H9 (cell line): ENCODE measurements at places on chromosomes 7 and 10.

DNA sequence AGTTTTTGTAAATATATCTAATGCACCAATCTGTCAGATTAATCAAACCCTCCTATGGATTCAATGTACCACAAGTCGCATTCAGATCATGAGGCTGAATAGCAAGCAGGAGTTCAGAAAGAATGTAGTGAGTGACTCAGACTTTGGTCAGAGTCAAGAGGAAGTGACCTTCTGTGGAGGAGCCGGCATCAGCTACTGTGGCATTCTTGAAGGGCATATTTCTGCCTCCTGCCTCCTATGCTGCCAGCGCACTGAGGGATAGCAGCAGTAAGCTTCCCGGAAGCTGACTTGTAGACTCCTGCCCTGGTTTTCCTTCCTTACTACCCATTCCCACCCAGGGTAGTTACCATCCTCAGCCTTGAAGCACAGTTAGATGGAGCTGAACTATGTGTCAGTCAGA, 867.5 kb downstream of the NRG3 start:
- H3K4me3 ChIP-seq = no peak overlapping the region
- no peak overlapping the region for H3K27ac ChIP-seq
- H3K27me3 ChIP-seq = no peaks in the 10 kb centered on the region
- no peaks in the 10 kb centered on the region for H3K36me3 ChIP-seq

- no peak overlapping the region for H3K4me3 ChIP-seq
- no peak overlapping the region for H3K27ac ChIP-seq
- no peaks in the 10 kb centered on the region for H3K27me3 ChIP-seq
- peak; percentile 23 for DNase-seq
Observed at GRCh38 chr7:297611-298374, 7.8 kb downstream of the FOXL3 start.

DNA sequence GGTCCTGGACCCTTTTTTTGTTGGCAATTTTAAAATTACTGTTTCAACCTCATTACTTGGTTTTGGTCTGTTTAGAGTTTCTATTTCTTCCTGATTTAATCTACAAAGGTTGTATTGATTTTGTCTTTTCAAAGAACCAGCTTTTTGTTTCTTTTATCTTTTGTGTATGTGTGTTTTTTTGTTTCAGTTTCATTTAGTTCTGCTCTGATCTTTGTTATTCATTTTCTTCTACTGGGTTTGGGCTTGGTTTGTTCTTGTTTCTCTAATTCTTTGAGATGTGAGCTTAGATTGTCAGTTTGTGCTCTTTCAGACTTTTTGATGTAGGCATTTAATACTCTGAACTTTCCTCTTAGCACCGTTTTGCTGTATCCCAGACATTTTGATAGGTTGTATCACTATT, 8.5 kb upstream of the MRPS33 start:
- H3K27me3 ChIP-seq = no peaks in the 10 kb centered on the region
- no peaks in the 10 kb centered on the region; the same call in 1 of the 2 replicates for H3K4me1 ChIP-seq
- no peak overlapping the region for H3K4me3 ChIP-seq
- no peak for DNase-seq

DNA sequence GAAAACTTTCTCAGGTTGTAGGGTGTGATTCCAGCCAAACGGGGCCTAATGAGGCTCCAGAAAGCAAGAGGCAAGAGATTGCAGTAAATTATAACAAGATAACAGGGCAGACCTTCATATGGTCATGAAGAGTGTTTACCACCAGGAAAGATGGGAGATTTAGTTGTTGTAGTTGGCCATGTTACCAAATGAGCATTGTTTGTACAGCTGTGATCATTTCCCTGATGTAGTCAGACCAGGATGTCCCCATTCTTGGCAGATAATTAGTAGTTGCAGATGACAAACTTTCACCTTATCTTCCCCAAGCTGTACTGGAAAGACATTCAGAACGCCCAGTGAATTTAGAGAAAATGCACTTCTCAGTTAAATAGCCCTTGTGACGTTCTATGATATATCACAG, 630.8 kb downstream of the ANKRD7 start:
- no peaks in the 10 kb centered on the region; the same call in 2 of the 3 replicates for H3K36me3 ChIP-seq
- no peak overlapping the region for H3K27ac ChIP-seq
- no peaks in the 10 kb centered on the region for H3K27me3 ChIP-seq
- H3K4me3 ChIP-seq = no peak overlapping the region

GRCh38 chr10:34743814-34744213, 71.3 kb downstream of the PARD3 start:
- DNase-seq = no peak
- no peaks in the 10 kb centered on the region; the same call in 1 of the 2 replicates for H3K27me3 ChIP-seq
- H3K36me3 ChIP-seq = no peaks in the 10 kb centered on the region
- no peak overlapping the region for H3K27ac ChIP-seq

DNA sequence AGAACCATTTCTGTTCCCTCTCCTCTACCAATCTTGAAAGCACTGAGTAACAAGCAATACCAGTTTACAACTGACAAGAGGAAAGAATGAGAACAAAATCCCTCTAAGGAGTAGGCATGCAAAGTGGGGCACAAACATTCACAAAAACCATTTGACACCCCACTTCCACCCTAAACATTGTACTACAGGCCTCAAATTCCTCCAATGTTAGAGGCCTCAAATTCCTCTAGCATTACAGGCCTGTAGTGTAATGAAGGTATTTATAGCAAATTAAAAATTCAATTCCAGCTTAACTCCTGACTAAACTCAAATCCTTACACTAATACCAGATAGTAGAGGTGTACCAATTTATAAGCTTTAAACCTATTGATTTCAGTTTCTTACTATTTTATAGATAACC, 85.4 kb downstream of the SIRT1 start:
- H3K36me3 ChIP-seq = peaks cover 49% of the 10 kb centered on the region
- H3K27ac ChIP-seq = no peak overlapping the region
- no peaks in the 10 kb centered on the region for H3K27me3 ChIP-seq
- H3K4me3 ChIP-seq = no peak overlapping the region
- no peaks in the 10 kb centered on the region for H3K4me1 ChIP-seq

DNA sequence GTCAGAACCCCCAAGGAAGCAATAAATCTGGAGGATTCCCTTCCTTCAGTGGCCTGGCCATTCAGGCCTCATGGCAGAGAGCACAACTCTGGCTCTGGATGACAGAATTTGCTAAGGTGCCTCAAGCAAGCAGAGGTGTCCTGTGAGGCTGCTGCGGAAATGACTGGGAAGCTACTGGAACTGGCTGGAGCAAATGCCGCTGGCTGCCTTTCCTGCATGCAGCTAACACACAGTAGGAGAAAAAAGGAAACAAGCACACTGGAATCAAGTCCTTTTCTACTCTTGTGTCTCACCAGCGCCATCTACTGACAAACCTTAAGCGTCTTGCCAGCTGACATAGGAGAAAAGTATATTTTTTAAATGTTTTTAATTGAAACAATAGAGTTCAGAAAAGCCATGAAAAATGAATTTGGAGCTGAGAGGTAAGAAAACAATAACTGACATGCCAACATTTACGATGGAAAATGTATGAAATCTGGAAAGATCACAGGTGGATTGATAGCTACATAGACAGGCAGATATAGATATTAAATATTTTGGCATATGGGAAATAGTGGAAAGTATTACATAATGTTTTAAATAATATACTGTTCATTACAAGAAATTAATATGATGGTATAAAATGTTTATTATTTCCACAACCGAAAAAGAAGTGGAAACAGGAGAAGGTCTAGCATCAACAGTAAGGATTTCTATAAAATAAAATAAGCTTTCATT, 951.6 kb downstream of the ANKRD7 start:
- H3K27ac ChIP-seq = no peak overlapping the region
- peak; percentile 91 for DNase-seq
- no peaks in the 10 kb centered on the region for H3K36me3 ChIP-seq

DNA sequence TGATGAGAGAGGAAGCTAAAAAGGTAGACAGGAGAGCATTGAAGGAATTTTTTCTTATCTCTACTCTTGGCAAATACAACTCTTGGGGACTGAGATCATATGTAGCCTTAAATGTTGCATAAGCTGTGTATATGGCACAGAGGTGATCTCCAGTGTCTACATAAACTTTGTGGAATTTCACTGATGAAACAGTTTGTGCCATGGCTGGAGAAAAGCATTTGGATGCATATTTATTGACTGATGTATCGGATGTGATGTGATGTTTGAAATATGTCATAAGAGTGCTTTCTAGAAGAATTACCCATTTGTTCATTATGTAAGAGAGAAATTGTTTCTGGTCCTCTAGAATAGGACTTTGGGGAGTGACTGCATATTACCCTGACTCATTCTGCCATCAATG, 244.9 kb upstream of the LRRTM3 start:
- H3K4me3 ChIP-seq = no peak overlapping the region
- H3K27ac ChIP-seq = no peak overlapping the region
- no peaks in the 10 kb centered on the region for H3K36me3 ChIP-seq
- no peaks in the 10 kb centered on the region for H3K27me3 ChIP-seq
- no peaks in the 10 kb centered on the region for H3K4me1 ChIP-seq
- no peak for DNase-seq

GRCh38 chr10:28986117-28986792, 302.6 kb upstream of the LYZL1 start:
- no peak for DNase-seq
- H3K36me3 ChIP-seq = no peaks in the 10 kb centered on the region
- no peaks in the 10 kb centered on the region for H3K4me1 ChIP-seq
- H3K27ac ChIP-seq = no peak overlapping the region
- H3K27me3 ChIP-seq = no peaks in the 10 kb centered on the region; the same call in 1 of the 2 replicates

DNA sequence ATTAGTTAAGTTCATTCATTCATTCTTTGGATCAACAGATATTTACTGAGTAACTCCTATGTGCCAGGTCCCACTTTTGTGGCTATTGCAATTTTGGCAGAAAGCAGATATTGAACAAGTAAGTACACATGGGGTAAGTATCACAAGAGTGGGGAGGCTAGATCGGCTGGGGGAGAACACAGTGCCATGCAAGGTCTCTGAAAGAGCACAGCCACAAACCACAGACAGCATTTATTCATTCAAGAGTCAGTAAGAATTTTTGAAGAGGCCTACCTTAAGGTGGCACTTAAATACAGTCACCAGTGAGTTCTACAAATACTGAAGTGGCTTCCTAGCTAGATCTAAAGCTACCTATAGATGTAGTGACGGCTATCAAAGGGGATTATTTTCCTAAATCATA, 304.2 kb downstream of the RNLS start:
- no peaks in the 10 kb centered on the region; the same call in 1 of the 2 replicates for H3K4me1 ChIP-seq
- no peak for DNase-seq
- H3K4me3 ChIP-seq = no peak overlapping the region
- H3K27me3 ChIP-seq = no peaks in the 10 kb centered on the region
- no peaks in the 10 kb centered on the region for H3K36me3 ChIP-seq

GRCh38 chr10:11865561-11865960, 42.4 kb downstream of the PROSER2 start:
- peaks cover 9% of the 10 kb centered on the region for H3K36me3 ChIP-seq
- H3K4me1 ChIP-seq = no peaks in the 10 kb centered on the region
- no peak for DNase-seq
- H3K27ac ChIP-seq = no peak overlapping the region

DNA sequence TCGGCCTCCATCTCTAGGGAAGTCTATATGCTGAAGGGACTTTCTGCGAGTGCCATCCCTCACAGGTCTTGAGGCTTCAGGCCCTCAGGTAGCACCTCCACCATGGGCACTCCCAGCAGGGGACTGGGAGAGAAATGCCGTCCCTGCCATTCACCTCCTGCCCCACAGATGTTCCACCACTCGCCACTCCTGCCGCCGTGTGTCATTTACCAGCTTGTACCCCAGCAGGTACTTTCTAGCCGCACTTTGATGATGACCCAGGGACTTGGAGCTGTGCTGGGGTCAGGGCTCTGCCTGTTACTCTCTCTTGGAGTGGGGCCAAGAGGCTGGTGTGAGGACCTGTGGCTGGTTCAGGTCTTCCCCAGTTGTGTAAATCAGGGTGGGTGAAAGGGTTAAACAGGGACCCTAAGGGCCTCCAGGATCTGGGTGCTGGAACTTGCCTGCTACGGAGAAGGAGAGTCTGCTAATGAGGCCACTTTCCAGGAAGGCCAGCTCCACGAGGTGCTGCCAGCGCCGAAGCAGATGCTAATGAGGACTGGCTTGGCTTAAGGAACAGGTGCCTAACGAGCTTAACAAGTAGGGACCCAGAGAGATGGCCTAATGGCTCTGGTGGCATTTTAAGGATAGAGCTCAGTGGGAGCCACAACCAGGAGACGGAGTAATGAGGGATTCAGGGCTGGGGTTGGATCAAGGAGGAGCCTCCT, 32.4 kb downstream of the CRHR2 start:
- H3K4me1 ChIP-seq = no peaks in the 10 kb centered on the region
- H3K4me3 ChIP-seq = no peak overlapping the region
- H3K36me3 ChIP-seq = peaks cover 8% of the 10 kb centered on the region; the same call in 2 of the 3 replicates
- H3K27ac ChIP-seq = no peak overlapping the region
- no peaks in the 10 kb centered on the region for H3K27me3 ChIP-seq

DNA sequence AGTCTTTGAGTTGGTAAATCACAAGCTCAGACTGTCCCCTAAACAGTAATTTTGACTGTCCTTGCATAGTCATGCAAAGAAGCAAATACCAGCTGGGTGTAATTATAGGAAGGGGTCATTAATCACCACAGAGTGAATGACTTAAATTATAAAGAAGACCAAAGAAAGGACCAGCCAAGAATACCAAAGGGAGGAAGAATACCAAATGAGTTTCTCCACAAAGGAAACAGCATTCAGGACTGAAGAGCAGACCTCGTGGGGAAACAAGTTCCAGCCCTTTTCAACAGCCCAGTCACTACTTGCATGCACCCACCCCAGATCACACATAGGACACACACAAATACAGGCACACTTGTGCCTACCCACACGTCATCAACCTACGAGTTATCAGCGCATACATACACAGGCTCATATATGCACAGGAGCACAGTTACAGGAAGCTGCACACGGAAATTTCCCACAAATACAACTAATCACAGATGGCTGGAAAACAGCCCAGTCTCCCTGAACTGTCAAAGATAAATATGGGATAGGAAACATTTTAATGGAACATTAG, 77.6 kb downstream of the DENND2A start:
- no peaks in the 10 kb centered on the region for H3K27me3 ChIP-seq
- no peak for DNase-seq
- H3K36me3 ChIP-seq = peaks cover 5% of the 10 kb centered on the region
- peak overlapping the region; percentile 91 for H3K27ac ChIP-seq
- H3K4me3 ChIP-seq = no peak overlapping the region
- H3K4me1 ChIP-seq = peaks cover 3% of the 10 kb centered on the region; the same call in 1 of the 2 replicates

DNA sequence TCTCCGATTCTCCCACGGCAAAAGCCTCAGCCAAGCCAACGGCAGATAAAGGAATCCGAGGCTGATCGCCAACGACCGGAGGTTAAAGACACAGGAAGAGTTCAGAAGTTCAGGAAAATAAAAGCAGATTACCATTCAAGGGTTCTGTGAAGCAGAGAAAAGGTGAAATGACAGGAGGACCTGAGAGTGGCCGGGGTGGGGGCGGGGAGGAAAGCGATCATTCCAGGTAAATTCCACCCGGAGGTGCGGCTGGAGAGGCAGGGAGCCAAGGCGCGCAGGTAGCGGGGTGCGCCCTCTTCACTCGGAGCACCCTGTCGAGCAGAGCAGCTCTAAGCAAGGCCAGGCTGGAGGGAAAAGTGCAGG, 35.3 kb upstream of the SEPHS1 start:
- H3K27me3 ChIP-seq = peaks cover 4% of the 10 kb centered on the region; the same call in 1 of the 2 replicates
- H3K4me1 ChIP-seq = no peaks in the 10 kb centered on the region; the same call in 1 of the 2 replicates
- H3K4me3 ChIP-seq = peak overlapping the region; percentile 69
- DNase-seq = peak; percentile 53
- H3K27ac ChIP-seq = no peak overlapping the region
- H3K36me3 ChIP-seq = no peaks in the 10 kb centered on the region
